CD14-positive monocyte (primary cell): ENCODE measurements at places on chromosomes 3 and 15.

DNA sequence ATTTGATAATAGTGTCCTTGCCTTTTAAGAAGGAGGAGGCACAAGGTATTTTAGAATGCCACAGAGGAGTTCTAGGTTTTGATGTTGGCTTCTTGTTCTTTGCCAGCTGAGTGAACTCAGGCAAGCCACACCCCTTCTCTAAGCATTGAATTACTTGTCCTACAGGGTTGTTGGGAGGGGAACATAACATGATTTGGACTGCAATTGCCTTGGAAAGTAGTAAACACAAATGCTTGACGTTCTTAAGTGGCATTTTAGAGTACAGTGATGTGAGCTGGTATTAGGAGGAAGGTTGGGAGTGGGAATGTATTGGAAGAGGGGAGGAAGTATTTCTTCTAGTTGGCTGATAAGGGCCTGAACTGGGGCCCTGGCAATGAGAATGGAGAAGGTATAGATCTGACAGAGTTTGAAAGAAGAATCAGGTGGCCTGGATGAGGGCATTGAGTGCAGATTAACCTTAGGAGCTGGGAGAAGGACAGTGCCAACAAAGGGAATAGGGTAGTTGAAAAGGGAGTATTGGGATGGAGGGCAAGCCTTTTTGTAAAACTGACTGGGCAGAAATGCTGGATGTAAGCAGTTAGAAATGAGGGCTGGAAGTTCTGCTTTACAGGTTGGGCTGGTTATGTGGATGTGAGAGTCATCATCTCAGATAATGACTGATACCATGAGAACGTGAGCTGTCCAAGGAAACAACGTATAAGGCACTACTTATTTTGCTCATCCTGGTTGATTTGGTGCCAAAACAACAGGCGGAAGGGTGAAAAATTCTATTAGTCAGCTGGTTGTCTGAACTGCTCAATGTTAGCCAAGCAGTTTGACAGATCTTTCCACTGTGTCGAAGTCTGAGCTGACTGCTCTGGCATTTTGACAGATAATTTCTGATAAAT, 16.7 kb downstream of the KAT2B start:
- DNase-seq = peak; percentile 47

GRCh38 chr15:73617301-73617831, 15.8 kb downstream of the NPTN start:
- DNase-seq = no peak

- DNase-seq = no peak
These were observed 298.1 kb downstream of the ADAMTS17 start for GRCh38 chr15:100043692-100044091.

GRCh38 chr3:166902374-166902773, 477.7 kb downstream of the ZBBX start:
- DNase-seq = no peak

- no peak for DNase-seq
These were observed 36.0 kb downstream of the PHLDB2 start for GRCh38 chr3:111895071-111895470.

GRCh38 chr15:96336596-96337364, 6.3 kb downstream of the NR2F2 start:
- DNase-seq = no peak

GRCh38 chr3:139353920-139354556, 10.2 kb downstream of the MRPS22 start:
- DNase-seq = no peak

GRCh38 chr15:51658664-51659063, 22.6 kb upstream of the SCG3 start:
- DNase-seq = peak; percentile 27
